BE2C (cell line): ENCODE measurements at places on chromosomes 7 and 10.
A peak's percentile ranks its signal among the peaks of the same experiment; 100 is the strongest.

DNA sequence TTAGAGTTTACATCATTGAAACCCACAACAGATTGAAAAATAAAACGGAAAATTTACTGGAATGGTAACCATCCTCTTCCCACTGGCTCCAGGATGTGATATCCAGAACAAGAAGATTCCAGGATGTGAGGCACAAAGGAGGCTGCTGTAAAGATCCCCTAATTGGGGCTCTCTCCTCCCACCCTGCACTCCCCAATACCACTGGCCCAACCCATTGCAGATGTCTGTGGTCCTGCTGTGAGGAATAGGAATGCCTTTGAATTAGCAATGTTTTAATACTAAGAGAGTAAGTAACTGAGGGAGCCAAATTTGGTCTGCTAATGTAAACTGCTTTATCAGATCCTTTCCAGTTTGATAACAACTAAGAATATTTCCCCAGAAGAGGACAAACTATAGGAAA lies 225.9 kb upstream of the INHBA start:
- DNase-seq = no peak

DNA sequence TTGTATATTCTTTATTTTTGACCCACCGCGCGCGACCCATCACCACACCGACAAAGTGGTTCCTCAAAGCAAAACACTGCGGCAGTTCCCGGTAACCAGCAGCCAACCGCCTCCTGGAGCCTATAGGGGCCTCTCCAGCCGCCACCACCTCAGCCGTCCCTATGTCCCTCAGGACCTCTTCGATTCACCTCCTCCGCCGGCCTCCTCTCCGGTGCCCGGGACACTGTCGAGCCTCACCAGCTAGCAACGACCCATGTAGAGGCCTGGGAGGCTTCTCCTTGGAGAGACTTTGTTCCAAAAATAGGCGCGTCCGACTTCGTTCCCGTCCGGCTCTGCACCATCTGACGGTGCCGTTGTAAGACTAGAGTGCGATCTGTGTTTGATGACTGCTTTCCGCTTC lies 158.8 kb downstream of the HGF start:
- no peak for DNase-seq

- DNase-seq = no peak
These were observed 135.3 kb downstream of the PRKAG2 start for GRCh38 chr7:151741585-151741984.

- peak; percentile 66 for DNase-seq
These were observed 8.3 kb upstream of the ASIC3 start for GRCh38 chr7:151039850-151040548.

DNA sequence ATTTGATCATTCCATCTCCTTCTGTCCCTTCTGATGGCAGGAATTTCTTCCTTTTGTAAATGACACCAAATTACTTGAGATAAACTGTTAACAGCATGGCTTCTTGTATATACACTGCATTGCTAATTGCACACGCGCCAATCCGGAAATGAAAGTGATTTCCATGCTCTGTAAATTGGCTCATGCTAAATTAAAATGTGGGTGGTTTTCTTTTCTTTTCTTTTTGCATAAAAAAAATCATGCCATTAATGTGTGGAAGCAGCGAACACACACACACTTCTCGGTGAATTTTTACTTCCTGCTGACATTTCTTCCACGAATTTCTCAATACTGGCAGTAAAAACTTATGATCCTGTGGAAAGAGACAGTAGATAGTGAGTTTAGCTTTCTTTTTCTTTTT lies 123.1 kb upstream of the CCDC6 start:
- no peak for DNase-seq

DNA sequence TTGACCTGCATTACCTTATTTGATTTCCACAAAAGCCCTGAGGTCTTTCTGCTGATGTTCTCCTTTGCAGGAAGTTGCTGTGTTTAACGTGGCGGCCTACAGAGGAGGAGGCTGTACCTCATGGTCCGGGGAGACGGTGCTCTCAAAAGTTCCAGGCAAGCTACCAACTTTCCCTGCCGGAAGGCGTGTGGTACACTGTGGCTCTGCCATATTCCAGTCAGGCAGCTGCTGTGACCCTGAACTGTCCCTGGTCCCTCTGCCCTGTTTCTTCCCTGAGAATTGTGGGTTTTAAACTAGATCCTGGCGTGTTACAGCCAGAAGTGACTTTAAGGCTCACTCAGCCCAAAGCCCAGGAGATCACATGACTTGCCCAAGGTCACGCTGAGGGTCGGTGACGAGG lies 139.2 kb downstream of the TEX36 start:
- DNase-seq = no peak

DNA sequence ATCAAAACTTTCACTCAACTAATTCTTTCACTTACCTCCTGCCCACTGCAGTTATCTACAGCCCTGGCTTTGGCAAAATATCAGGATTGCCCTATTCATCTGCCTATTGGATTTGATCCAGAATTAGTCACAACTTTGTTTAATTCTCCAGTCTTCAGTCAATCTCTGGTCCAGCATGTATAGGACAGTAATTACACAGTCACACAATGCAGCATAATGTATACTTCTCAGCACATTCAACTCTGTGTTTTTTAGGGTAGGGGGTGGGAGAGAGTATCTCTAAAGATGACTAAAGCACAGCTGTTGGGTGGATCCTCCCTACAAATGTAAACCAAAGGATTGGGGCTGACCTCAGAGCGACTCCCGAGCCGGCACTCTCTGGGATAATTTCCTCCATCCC lies 17.7 kb upstream of the NRP1 start:
- DNase-seq = no peak

DNA sequence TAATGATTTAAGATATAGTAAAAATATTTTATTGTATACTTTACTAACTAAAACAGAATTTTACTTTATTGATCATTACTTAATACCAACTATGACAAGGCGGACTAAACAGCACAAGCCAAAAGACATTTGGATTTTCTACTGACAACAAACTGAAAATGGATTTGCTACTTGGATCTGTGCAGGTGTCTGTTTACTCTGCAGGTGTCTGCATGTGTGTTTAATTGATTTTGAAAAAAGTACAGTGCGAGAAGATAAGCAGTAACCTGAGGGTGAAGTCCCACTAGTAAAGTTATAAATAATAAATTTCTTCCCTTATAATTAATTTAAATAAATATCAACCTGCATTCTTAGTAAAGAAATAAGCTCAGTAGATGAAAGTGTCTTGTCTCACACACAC lies 696.8 kb upstream of the MBL2 start:
- no peak for DNase-seq

- DNase-seq = no peak
These were observed 438.8 kb downstream of the HTR7 start for GRCh38 chr10:90418869-90419652.

- no peak for DNase-seq
These were observed 68.4 kb downstream of the PARP12 start for GRCh38 chr7:139994356-139994755.

DNA sequence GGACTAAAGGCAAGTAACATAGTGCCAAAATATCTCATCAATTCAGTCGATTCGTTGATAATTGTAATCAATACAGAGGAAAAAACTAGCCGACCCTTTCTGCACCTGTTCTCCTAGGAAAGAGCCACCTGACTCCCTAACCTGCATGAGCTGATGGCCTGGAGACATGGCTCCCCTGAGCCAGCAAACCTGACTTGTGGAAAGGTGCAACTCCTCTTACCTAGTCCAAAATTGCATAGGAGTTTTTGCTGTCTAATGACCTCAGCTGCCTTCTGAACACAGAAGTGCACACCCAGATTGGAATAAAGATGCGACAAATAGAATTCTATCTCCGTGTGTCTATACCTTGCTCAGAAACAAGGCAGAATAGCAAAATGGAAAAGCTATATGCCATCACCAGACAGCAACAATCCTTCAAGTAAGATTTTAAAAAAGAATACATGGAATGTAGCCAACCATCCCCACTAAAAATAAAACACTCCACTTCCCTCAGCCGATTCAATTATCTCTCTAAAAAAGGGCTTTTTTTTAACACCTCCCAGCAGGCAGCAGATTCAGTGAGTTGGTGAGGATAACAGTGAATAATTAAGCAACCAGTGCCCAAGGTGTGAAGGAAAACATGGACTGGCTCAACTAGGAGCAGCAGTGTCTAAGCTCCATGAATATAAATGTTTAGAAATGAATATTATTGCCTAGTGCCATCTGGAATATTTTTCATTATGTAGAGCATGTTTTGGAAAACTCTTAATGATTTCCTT lies 26.6 kb upstream of the LMTK2 start:
- DNase-seq = no peak

DNA sequence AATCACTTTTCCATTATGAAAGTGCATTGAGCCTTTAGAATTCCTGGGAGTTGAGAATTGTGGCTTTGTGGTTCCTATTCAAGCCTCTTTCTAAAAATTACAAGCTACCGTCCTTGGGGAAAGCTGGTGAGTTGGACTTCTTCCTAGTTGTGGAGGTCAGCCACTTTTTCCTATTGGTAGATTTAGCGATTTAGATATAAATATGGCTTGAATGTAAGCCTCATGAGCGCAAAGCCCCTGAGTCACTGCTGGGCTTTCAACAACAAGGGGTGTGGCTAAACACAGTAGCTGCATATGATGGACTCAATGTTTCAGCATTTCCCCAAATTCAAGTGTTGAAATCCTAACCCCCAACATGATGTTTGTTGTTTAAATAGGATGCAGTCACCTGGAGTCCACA lies 150.0 kb upstream of the IGFBP3 start:
- no peak for DNase-seq

- no peak for DNase-seq
These were observed 122.5 kb downstream of the SLC25A13 start for GRCh38 chr7:96199421-96199820.

DNA sequence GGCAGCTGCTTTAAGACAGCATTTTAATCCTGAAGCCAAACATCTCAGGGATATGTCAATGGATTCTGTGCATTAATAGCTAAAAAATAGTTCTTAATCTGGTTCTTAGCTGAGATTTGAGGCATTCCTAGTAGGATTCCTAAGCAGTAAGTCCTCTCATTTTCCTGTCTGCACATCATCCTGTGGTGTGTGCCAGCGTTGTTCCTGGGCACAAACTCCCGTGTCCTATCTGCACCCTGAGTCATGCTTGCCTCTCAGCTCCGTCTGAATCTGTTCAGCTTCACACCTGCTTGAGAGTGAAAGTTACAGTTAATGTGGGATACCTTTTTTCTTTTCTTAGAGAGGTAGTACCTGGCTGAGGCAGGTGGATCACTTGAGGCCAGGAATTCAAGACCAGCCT lies 19.5 kb downstream of the BAG3 start:
- DNase-seq = no peak

- no peak for DNase-seq
These were observed 95.6 kb upstream of the MKI67 start for GRCh38 chr10:128221807-128222206.

GRCh38 chr7:45494885-45495284 lies 79.3 kb upstream of the ADCY1 start:
- no peak for DNase-seq

GRCh38 chr7:100034871-100035510 lies 14.6 kb upstream of the ZSCAN21 start:
- no peak for DNase-seq

- DNase-seq = no peak
These were observed 101.5 kb downstream of the GFRA1 start for GRCh38 chr10:116171505-116171904.

DNA sequence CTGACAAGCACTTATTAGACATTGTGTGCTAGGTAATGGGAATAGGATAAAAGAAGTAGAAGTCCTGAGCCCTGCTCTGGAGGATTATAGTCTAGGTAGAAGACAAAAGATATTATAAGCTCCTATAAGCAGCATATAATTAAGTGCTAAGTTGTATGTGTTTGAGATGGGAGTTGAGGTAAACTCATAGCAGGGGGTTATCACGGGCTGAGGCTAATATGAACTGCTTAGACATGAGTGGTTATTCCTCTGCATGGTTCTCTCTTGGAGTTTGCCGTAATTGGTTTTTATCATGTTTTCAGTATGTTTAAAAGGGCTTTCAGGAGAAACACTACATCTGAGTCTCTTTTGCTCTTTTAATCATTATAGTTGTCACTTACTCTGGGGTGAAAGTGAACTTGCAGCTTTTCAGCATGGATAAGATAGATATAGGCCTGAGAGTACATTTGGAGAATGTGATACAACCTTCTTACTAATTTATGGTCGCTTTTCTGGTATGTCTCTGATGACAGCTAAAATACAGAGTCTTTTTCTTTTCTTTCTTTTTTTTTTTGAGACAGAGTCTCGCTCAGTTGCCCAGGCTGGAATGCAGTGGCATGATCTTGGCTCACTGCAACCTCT lies 39.0 kb downstream of the SMNDC1 start:
- no peak for DNase-seq

GRCh38 chr7:43283706-43284105 lies 171.3 kb downstream of the HECW1 start:
- DNase-seq = no peak

DNA sequence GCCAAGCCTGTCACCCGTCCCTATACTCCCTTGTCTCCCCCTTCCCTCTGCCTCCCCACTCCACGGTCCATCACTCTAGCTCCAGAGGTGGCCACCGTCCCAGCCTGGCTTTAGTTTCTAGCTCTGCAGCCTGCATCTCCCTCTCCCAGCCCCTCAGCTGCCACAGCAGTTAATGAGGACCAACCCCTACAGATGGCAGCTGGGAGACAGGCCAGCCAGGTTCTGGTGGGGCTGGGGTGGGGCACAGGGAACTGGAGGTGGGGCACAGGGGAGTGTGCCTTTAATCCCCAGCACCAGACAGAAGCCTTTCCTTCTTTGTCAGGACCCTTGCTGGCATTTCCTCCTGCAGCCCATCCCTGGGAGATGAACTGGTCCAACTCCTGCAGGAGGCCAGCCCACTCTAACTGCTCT lies 21.1 kb downstream of the UNC5B start:
- DNase-seq = peak; percentile 82

- DNase-seq = no peak
These were observed 79.5 kb downstream of the ITIH5 start for GRCh38 chr10:7587168-7587864.

GRCh38 chr7:149838992-149839408 lies 825 bp downstream of the ZNF862 start:
- DNase-seq = no peak

DNA sequence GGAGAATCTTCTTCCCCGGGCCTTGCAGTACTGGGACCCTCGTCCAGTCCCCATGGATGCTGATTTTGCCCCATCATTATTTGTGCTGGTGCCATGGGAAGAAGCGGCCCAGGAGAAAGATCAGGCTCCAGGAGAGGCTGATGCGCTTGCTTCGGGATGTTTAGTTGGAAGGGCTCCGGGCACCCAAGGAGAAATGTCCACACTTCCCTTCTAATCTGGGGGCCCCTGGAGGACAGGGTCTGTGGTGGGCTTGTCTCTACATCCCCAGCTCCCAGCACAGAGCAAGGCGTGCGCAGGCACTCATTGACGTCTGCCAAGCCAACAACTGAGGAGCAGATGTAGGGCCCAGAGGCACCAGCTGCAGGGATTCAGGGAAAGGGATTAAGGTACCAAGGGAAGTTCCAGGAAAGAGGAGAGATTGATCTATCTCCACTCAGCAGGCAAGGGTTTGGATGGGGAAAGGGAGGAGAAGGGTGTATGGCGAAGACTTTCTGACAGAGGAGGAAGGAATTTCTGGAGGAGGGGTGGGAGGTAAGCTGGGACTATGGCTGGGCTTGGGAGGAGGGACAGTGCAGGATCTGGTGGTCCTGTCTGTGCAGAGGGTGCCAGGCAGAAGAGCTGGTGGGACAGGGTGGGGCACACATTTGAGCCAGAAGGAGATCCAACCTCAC lies 38.7 kb upstream of the LEP start:
- no peak for DNase-seq

GRCh38 chr7:70717553-70718329 lies 414.2 kb upstream of the GALNT17 start:
- DNase-seq = no peak

- DNase-seq = no peak
These were observed 99.4 kb upstream of the PODXL start for GRCh38 chr7:131655866-131656265.
